ENCODE measurements at places on chromosomes 12 and 14. TPM values are rescaled to one million over a fixed set of nuclear protein-coding genes. Genes with fewer than 3 reads are reported as not detected.

- DNase-seq, result peak; percentile 9
These were observed 129.1 kb downstream of the PLXNC1 start for GRCh38 chr12:94277426-94278000.

DNA sequence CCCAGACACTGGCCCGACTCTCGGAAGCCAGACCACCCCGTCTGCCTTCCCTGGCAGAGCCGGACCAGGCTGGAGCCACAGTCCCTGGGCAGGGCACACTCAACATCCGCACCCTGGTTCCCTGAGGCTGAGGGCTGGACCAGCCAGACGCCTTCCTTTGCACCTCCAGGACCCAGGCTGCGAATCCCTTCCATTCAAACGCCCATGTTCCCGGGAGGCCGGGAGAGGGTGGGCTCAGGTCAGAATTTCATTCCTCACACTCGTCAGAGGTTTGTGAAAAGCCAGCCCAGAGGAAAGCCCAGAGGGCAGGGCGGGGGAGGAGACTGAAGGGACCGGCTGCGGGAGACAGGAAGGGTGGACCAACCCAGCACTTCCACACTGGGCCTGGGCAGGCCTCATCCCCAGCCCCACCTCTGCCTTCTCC, 58.7 kb downstream of the LRRC74A start:
- no peak for DNase-seq

NKX2-1 gene
- total RNA-seq, result 0.31 TPM

DNA sequence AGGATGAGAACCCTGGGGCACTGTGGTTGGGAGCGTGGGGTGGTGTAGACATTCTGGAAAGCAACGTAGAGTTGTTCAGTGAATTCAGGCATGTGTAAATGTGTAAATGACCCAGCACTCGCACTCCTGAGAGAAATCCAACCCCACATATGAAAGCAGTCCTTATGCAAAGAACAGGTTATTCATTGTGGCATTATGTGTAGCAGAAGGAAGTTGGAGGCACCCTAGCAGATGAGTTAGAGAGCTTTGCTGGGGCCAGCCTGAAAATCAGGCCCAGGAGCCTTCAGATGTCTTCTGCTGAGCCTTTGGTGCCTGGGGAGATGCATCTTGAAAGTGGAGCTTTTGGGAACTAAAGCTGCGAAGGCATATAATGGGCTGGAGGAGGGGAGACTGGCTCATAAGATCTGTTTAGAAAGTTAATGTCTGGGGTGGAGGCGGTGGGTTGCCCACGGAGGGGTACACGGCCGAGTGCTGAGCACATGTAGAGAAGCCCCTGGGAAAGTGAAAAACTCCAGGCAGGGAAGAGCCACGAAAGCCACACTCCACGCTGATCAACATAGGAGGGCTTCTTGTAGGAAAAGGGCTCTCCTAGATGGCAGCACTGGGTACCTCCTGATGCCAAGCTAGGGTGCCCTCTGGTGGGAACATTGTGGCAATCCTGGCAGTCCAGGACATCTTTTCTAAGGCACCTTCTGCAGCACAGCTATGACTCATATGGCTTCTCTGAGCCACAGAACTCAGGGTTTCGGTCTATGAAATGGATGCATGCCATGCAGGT, 6.0 kb upstream of the KRT83 start:
- peak; percentile 78 for DNase-seq

DNA sequence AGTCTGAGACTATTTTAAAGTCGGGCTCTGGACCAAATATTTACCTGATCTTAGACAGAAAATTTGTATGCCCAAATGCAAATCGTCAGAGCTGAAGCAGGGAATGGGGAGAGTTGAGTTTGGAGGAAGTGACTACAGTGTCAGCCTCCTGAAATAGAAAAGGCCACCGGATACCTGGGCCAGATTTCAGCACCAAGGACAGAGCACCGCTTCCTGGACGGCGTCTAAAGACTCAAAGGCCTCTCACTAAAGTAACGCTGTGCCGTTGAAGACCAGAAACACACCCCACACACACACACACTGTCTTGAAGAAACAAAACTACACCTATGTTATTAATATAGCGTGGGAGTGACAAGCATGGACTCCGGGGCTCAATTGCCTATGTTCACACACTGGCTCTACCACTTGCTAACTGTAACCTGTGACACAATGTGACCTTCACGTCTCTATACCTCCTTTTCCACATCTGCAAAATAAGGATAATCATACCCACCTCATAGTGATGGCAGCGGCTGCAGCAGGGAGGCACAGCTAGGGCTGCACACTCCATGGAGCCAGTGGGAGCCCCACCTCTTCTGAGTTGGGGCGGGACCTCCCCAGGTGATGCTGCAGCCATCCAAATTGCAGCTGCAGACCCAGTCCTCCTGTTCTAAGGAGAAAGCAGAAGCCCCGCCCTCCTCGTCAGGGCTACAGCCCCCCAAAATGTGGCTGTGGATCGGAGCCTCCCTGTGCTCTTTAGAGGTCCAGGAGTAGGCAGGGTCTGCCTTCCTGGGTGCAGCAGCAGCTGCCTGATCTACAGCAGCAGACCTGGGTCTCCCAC, 35.6 kb downstream of the KRT76 start:
- DNase-seq, result no peak

DNA sequence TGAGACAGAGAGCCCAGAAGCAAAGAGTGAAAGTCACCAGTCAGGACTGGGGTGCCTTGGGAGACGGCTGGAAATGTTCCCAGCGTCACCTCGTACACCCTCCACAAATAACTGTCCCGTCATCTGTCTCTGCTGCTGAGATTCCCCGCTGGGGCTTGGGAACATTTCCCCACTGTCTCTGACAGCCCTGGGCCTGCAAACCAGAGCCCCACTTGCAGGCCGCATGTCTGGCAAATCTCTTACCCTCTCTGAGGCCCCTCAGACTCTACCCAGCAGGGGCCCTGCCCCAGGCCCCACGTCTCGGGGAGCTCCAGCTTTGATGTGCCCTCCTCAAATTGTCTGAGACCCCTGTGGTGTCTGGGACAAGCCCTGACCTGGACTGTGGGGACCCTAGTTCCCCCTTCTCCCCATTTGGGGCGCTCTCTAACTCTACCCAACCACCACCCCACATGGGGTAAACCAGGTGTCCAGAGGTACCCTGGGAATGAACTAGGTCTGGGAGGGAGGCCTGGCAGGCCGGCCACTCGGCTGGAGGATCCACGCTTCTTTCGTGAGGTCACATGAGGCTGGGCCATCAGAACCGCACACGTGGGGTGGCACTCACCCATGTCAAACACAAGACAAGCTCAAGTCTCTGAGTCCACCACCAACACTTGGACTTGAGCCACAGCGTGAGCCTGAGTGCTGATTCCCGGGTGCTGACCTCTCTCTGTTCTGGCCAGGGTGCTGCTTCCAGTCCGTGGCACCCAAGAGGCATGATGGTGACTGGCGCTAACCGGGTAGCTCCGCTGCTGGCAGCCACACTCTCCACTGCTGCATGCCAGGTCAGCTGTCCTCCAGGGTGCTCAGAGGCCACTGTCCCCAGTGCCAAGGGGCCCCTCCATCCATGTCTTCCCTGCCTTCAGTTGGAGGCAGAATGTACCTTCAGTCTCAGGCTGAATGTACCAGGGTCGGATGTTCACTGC, 59.8 kb downstream of the DIO3 start:
- DNase-seq, result no peak

GRCh38 chr14:39217214-39217879, 16.4 kb upstream of the MIA2 start:
- DNase-seq, result no peak

- no peak for DNase-seq
These were observed 6.7 kb upstream of the ALDH2 start for GRCh38 chr12:111759991-111760390.
